Ascending aorta (tissue), 2 donors: ENCODE measurements at places on chromosomes 4 and X. TPM values are rescaled to one million over a fixed set of nuclear protein-coding genes. Genes with fewer than 3 reads are reported as not detected.

DNA sequence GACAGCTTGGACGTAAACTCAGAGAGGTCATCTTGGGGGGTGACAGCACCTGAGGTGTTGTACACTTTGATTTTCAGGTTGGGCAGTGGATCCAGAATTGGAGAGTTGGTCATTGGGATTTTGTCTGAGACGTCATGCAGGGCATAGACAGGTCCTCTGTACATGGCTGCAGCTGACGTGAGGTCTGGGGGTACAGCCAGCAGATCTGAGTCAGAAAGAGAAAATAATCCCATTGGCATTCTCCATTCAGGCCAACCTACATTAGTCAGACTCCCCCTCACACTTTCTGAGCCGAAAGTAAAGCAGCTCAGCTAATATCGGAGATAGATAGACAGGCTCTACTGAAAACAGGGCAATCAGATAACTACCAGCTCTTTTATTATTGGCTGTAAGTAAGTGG, 329.7 kb downstream of the UNC5C start:
- no peaks in the 10 kb centered on the region for H3K4me1 ChIP-seq
- DNase-seq, result peak; percentile 86
- peak overlapping the region; percentile 47 for H3K27ac ChIP-seq
- no peaks in the 10 kb centered on the region for H3K27me3 ChIP-seq
- H3K36me3 ChIP-seq, result peaks cover 8% of the 10 kb centered on the region

DNA sequence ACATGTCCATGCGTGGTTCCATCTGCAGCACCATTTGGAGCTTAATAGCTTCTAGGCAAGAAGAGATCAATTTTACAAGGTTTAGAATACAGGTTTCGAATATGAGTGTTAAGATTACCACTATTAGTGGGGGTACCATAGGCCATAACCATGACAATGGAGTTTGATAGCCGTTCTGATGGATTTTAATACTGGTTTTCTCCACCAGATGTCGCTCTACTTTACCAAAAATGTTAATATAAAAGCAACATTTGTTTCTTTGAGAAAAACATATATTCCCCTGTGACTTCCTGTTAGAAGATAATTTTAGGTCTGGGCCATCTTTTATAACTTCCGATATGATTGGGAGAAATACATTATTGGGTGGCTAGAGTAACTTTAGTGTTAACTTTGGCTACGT, 499.7 kb upstream of the POU3F4 start:
- no peak for DNase-seq
- H3K27me3 ChIP-seq, result no peaks in the 10 kb centered on the region
- no peak overlapping the region for H3K4me3 ChIP-seq
- H3K27ac ChIP-seq, result no peak overlapping the region
- H3K4me1 ChIP-seq, result no peaks in the 10 kb centered on the region
- H3K36me3 ChIP-seq, result no peaks in the 10 kb centered on the region

GRCh38 chrX:44447214-44447613, 95.4 kb downstream of the FUNDC1 start:
- no peak overlapping the region for H3K4me3 ChIP-seq
- H3K27ac ChIP-seq, result no peak overlapping the region
- H3K27me3 ChIP-seq, result no peaks in the 10 kb centered on the region
- H3K36me3 ChIP-seq, result no peaks in the 10 kb centered on the region

GRCh38 chrX:123081776-123082175, 102.3 kb upstream of the GRIA3 start:
- no peaks in the 10 kb centered on the region for H3K36me3 ChIP-seq
- no peak for DNase-seq
- H3K27me3 ChIP-seq, result no peaks in the 10 kb centered on the region

DNA sequence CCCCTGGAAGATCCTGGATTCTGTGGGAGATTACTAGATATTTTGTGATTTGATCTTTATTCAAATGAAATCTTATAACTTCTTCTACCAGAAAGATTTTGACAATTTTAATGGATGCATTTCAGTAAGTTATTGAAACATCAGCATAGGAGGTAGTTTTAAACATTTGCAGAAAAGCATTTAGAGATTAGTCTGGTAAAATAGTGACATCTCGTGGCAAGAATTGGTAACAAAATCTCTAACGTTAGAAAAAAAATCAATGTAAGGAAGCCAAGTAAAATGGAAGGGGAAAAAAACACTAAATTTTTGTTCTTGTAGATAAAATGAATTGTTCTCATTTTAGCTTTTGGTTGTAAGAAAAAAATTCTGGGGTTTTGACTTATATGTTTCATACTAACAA, 73.3 kb downstream of the TASL start:
- H3K4me3 ChIP-seq, result no peak overlapping the region
- no peak for DNase-seq
- no peaks in the 10 kb centered on the region for H3K4me1 ChIP-seq
- H3K27me3 ChIP-seq, result no peaks in the 10 kb centered on the region

DNA sequence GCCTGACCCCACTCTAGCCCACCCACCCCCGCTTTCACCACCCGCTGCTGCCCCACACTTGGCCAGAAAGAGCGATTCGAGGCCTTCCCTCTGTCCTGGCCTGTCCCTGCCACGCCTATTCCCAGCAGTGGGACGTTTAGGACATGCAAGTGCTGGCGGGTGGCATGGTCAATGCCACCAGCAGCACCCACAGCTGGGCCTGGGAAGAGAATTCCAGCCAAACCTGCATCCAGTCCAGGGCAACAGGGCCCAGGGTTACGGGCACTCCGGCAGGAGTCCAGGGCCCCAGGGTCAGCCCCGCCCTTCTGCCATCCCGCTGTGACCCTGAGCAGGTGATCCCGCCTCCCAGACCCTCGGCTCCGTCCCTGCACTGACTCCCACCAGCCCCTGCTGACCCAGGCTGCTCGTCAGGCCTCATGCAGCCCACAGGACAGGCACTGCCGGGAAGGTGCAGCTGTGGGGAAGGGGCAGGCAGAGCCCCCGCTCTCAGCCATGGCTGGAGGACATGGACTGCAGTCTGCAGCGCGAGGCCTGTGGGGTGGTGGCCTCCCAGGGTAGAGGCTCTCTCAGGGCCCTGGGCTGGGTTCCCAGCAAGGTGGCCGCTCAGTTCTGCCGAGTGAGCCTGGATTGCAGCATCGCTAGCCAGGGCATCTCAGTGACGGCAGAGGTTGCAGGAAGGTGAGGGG, 6.8 kb upstream of the HTRA3 start:
- no peak for DNase-seq
- H3K4me3 ChIP-seq, result no peak overlapping the region
- no peaks in the 10 kb centered on the region for H3K27me3 ChIP-seq

ADH1A gene
- total RNA-seq, result not detected

- peak overlapping the region; percentile 23 for H3K27ac ChIP-seq
- H3K4me3 ChIP-seq, result no peak overlapping the region
- peaks cover 10% of the 10 kb centered on the region for H3K4me1 ChIP-seq
- no peaks in the 10 kb centered on the region for H3K36me3 ChIP-seq
- DNase-seq, result no peak
Measured at GRCh38 chr4:186024637-186025407, 44.1 kb upstream of the TLR3 start.

GRCh38 chr4:38078590-38079421, 118.6 kb downstream of the PTTG2 start:
- peaks cover 35% of the 10 kb centered on the region for H3K4me1 ChIP-seq
- peak overlapping the region; percentile 64 for H3K27ac ChIP-seq
- DNase-seq, result no peak
- H3K27me3 ChIP-seq, result no peaks in the 10 kb centered on the region

GRCh38 chr4:96035727-96036126, 195.8 kb downstream of the PDHA2 start:
- no peaks in the 10 kb centered on the region for H3K4me1 ChIP-seq
- no peaks in the 10 kb centered on the region for H3K27me3 ChIP-seq

- H3K4me1 ChIP-seq, result no peaks in the 10 kb centered on the region
- DNase-seq, result no peak
- no peaks in the 10 kb centered on the region for H3K27me3 ChIP-seq
- H3K27ac ChIP-seq, result no peak overlapping the region
- no peak overlapping the region for H3K4me3 ChIP-seq
Measured at GRCh38 chr4:72951147-72951546, 118.4 kb downstream of the COX18 start.

RPL10 gene
- total RNA-seq, result 4,298 TPM

GRCh38 chr4:108878806-108879205, 116.0 kb upstream of the ETNPPL start:
- no peaks in the 10 kb centered on the region for H3K4me1 ChIP-seq
- no peak overlapping the region for H3K4me3 ChIP-seq
- H3K27me3 ChIP-seq, result no peaks in the 10 kb centered on the region
- no peak overlapping the region for H3K27ac ChIP-seq
- no peaks in the 10 kb centered on the region for H3K36me3 ChIP-seq
